ENCODE measurements at places on chromosomes 12 and 14.

GRCh38 chr14:50728836-50729235 is 60.7 kb upstream of the SAV1 start:
- DNase-seq, result no peak

- peak; percentile 80 for DNase-seq
Observed at GRCh38 chr14:64636208-64636979, 67.8 kb upstream of the PLEKHG3 start.

GRCh38 chr14:87468531-87468930 is 524.5 kb downstream of the GALC start:
- DNase-seq, result no peak

GRCh38 chr12:55797068-55797467 is 20.5 kb downstream of the SARNP start:
- DNase-seq, result no peak

GRCh38 chr12:49990273-49990672 is 17.5 kb downstream of the AQP6 start:
- DNase-seq, result no peak

DNA sequence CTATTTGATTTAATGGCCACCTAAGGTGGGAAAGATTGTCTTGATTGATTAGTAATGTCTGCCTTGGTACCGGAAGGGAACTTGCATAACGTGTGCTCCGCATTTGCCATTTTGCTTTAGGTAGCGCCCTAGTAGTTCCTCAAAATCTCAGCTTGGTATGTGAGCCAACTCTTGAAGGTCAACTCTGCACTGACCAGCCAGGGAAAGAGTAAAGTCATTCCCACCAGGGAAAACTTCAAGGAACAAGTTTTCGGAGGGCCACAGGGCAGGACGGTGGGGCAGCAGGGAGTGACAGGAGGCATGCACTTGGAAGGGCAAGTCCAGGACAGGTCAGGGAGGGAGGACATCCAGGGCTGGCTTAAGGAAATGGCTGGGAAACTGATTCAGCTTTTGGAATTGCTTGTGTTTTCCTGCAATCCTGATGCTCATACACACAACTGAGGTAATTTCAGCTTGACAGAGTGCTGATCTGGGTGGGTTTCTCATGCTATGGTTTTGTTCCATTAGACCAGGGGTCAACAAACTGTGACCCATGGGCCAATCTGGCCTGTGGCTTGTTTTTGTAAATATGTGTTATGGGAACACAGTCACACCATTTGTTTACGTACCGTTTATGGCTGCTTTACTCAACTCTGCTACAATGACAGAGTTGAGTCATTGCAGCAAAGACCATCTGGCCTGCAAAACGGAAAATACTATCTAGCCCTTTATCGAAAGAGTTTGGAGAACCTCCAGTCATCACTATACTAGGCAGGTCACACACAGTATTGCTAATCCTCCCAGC is 184.5 kb downstream of the RBM19 start:
- DNase-seq, result no peak

DNA sequence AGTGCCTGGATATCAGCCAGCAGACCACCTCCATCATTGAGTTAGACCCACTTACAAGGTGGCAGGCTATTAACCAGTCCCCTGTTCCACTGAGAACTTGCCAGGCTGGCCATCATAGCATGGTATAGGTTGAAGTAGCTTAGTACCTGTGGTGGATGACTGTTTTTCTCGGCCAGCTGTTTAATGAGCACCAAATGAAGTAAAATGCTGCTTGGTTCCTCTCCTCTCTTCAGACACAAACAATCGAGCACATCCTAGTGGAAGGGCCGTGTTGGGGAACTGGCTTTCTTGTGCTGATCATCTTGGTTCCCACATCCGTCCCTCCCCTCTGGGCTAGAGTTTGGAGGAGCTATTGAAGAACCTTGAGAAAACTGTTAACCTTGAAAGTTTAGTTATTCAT is 486.2 kb downstream of the RAD51B start:
- no peak for DNase-seq

- DNase-seq, result no peak
Observed at GRCh38 chr14:92590941-92591340, 77.4 kb downstream of the RIN3 start.
